ENCODE measurements at places on chromosomes 2 and 18.

DNA sequence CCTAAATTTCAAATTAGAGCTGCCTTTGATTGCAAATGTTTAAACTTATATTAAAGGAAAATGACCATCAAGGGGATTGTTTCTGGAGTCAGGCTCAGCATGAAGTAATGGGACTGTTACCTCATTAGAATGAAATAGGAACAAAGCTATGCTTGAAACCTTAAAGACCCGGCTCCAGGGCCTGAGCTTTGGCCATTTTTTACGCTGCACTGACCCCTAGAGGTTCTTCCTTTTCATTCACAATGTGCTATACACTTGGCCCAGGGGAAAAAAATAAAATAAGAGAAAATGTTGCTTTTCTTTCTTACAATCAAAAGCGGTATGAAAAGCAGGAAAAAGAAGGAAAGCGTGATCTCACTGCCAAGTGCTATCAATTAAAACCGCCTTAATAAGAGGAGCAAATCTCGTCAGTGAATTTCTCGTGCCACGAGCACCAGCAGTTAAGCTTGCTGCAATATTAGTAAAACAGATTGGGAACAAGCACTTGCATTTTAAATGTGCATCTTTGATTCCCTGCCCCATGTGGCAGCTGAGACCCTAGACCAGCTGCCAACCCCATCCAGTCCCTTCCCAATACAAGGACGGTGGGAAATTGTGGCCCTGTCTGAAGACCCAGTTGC lies 96.6 kb downstream of the MBD2 start:
- no peak overlapping the region for H3K4me3 ChIP-seq
- H3K36me3 ChIP-seq, result no peaks in the 10 kb centered on the region
- no peaks in the 10 kb centered on the region for H3K27me3 ChIP-seq
- peak; percentile 78 for DNase-seq

- H3K4me3 ChIP-seq, result no peak overlapping the region
- DNase-seq, result no peak
- H3K27me3 ChIP-seq, result no peaks in the 10 kb centered on the region
- H3K36me3 ChIP-seq, result no peaks in the 10 kb centered on the region
- no peaks in the 10 kb centered on the region for H3K4me1 ChIP-seq
- no peak overlapping the region for H3K27ac ChIP-seq
These were observed 159.8 kb downstream of the RHBDD1 start for GRCh38 chr2:226995625-226996041.

DNA sequence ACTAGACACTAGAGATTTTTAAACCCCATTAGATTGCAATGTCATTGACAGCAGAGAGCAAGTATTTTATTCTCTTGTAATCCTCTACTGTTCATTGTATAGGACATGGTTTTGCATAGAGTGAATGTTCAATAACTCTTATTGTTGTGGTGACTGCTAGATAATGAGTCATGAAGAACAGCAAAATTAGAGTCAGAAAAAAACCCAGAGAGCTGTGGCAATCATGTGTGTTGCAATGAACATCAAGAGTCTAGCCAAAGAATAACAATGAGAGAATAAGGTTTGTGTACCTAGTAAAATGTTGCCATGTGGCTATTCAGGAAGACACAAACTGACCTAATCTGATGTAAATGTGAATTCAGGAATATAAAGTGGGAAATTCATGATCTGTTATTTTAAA lies 684.0 kb downstream of the DSC3 start:
- no peaks in the 10 kb centered on the region for H3K4me1 ChIP-seq
- no peaks in the 10 kb centered on the region for H3K27me3 ChIP-seq
- H3K36me3 ChIP-seq, result no peaks in the 10 kb centered on the region
- DNase-seq, result no peak
- no peak overlapping the region for H3K27ac ChIP-seq
- H3K4me3 ChIP-seq, result no peak overlapping the region

DNA sequence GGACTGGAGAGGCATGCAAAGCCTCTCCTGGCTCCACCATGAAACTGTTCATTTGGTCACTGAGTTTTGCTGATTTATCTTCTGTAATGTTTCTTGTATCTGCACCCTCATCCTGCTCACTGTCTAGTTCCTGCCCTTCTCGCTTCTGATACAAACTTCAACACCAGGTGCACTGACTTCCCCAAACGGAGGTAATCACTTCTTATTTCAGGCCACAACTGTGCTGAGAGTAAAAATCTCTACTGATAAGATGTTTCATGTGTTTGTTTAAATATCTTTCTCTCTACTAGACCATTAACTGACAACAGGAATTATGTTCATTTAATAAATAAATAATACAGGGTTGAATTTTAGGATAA lies 10.9 kb upstream of the NT5C1B start:
- H3K4me1 ChIP-seq, result no peaks in the 10 kb centered on the region
- no peak overlapping the region for H3K27ac ChIP-seq
- no peak overlapping the region for H3K4me3 ChIP-seq

DNA sequence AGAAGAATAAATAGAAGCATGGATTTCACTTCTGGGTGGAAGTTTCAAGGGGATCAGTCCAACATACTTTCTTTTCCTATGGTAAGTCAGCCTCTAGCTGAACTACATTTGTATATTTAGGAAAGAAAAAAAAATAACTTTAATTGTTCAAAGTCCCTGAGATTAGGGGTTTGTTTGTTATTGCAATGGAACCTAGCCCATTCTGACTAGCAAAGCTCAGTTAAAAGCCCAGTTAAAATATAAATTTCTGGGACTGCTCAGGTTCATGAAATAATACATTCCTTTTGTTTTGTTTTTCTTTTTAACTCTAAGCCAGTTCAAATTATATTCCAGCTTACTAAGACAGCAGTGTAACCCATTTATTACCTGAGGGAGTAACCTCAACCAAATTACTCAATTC lies 2069.6 kb upstream of the CELF4 start:
- no peaks in the 10 kb centered on the region for H3K27me3 ChIP-seq
- no peak for DNase-seq
- peaks cover 10% of the 10 kb centered on the region for H3K4me1 ChIP-seq
- no peak overlapping the region for H3K4me3 ChIP-seq

Data from neural progenitor cell (in vitro differentiated cells).